ENCODE measurements at places on chromosomes 6 and 20. TPM values are rescaled to one million over a fixed set of nuclear protein-coding genes. Genes with fewer than 3 reads are reported as not detected.

The PKHD1 gene
- not detected for total RNA-seq

The ABHD16B gene
- total RNA-seq = not detected

The PRSS35 gene
- total RNA-seq = 2.7 TPM

The HEY2 gene
- not detected for total RNA-seq

Measured in bronchus fibroblast of lung (primary cell).